ENCODE measurements at places on chromosomes 12 and 14. TPM values are rescaled to one million over a fixed set of nuclear protein-coding genes. Genes with fewer than 3 reads are reported as not detected.

DNA sequence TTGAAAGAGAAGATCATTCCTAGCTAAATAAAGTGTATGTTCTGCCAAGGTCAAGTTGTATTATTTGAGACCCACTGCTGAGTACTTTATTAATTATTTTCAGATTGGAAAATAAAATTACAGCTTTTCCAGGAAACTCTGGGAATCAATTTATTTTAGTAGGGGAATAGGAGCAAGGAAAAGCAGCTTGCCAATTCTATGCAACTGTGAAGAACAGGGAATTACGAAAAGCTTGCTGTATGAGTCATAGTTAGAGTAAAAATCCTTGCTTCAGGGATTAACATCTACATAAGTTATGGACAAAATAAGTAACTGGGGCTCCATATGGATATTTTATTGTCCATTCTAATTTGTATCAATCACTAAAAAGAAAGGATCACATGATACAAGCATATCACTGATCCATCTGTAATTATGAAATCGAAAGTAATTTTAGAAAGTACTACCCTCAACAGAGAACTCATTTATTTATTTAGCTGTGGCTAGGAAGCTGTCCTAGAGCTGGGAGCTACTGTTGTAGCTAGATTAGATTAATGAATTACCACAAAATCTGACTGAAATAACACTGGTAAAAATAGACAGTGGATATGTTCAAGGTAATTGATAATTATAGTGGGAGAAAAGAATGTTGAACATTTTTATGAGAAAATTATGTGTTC, 303.5 kb upstream of the NPAS3 start:
- no peaks in the 10 kb centered on the region for H3K4me1 ChIP-seq
- no peak overlapping the region for H3K4me3 ChIP-seq
- no peak for DNase-seq
- no peak overlapping the region for H3K27ac ChIP-seq
- no peaks in the 10 kb centered on the region for H3K36me3 ChIP-seq

DNA sequence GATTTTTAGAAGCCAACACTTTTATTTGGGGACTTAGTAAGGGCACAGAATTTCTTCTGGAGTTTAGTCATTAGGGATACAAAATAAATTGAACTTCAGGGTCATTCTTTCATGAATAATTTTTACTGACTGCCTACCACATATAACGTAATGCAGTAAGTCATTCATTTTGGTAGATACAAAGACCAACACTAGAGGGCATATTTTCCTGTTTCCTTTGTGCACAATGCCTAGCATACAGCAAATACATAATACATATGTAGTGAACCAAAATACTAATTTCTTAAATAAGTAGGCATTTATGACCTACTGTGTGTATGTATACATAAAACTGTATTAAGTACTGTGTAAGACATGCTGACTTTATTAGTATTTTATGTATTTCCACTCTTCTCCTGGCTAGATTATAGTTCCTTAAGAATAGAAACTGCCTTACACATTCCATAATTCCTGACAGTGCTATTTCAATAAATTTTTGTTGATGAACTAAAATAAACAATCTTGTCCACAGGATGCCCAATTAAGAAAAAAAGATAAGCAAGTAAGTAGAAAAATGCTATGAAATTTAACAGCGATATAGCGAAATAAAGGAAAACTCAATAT, 47.9 kb downstream of the PPP1R12A start:
- no peak overlapping the region for H3K4me3 ChIP-seq
- no peak for DNase-seq
- H3K27ac ChIP-seq, result no peak overlapping the region
- no peaks in the 10 kb centered on the region for H3K36me3 ChIP-seq

- H3K4me1 ChIP-seq, result no peaks in the 10 kb centered on the region
- no peak overlapping the region for H3K4me3 ChIP-seq
- no peak for DNase-seq
These were observed 211.9 kb downstream of the APAF1 start for GRCh38 chr12:98856897-98857540.

GRCh38 chr12:90938451-90938850, 16.5 kb downstream of the CCER1 start:
- no peaks in the 10 kb centered on the region for H3K36me3 ChIP-seq
- no peaks in the 10 kb centered on the region for H3K4me1 ChIP-seq
- H3K27ac ChIP-seq, result no peak overlapping the region

DNA sequence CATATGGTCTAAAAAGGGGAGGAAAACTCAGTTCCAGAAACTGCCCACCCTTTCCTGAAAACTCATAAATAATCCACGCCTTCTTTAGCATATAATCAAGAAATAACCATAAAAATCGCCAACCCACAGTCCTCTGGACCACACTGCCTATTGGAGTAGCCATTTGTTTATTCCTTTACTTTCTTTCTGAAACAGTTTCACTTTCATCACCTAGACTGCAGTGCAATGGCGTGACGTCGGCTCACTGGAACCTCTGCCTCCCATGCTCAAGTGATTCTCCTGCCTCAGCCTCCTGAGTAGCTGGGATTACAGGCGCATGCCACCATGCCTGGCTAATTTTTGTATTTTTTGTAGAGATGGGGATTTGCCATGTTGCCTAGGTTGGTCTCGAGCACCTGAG, 44.2 kb downstream of the CLMN start:
- DNase-seq, result no peak
- H3K36me3 ChIP-seq, result no peaks in the 10 kb centered on the region
- H3K4me1 ChIP-seq, result no peaks in the 10 kb centered on the region
- no peaks in the 10 kb centered on the region for H3K27me3 ChIP-seq

DNA sequence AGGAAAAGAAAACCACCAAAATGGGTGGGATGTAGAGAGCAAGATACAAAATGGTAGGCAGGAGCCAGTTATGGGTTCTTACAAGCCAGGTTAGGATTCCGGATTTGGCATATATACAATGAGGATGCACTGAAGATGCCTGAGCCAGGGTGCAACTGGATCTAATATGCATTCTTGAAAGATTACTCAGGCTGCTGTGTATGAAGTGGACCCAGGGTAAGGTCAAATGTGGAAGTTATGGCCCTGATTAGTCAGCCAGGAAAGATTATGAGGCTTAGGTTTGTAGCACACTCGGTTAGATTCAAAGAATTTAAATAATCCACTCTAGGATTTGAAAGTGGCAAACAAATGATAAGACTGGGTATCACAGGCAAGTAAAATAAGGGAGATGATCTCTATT, 1750.7 kb upstream of the FLRT2 start:
- no peak overlapping the region for H3K4me3 ChIP-seq
- DNase-seq, result no peak
- H3K4me1 ChIP-seq, result no peaks in the 10 kb centered on the region
- no peaks in the 10 kb centered on the region for H3K27me3 ChIP-seq

- H3K36me3 ChIP-seq, result no peaks in the 10 kb centered on the region
- H3K4me1 ChIP-seq, result peaks cover 26% of the 10 kb centered on the region
- no peak overlapping the region for H3K4me3 ChIP-seq
- no peak for DNase-seq
These were observed 15.4 kb downstream of the PLEKHG3 start for GRCh38 chr14:64719601-64720000.

- no peaks in the 10 kb centered on the region for H3K27me3 ChIP-seq
- peaks cover 21% of the 10 kb centered on the region for H3K4me1 ChIP-seq
- peak overlapping the region; percentile 75 for H3K27ac ChIP-seq
- H3K36me3 ChIP-seq, result no peaks in the 10 kb centered on the region
- no peak for DNase-seq
- H3K4me3 ChIP-seq, result no peak overlapping the region
These were observed 25.3 kb downstream of the PPFIBP1 start for GRCh38 chr12:27549236-27549800.

- DNase-seq, result no peak
- H3K36me3 ChIP-seq, result no peaks in the 10 kb centered on the region
- H3K27ac ChIP-seq, result no peak overlapping the region
- no peaks in the 10 kb centered on the region for H3K27me3 ChIP-seq
These were observed 3.5 kb upstream of the CNIH1 start for GRCh38 chr14:54444681-54445080.

DNA sequence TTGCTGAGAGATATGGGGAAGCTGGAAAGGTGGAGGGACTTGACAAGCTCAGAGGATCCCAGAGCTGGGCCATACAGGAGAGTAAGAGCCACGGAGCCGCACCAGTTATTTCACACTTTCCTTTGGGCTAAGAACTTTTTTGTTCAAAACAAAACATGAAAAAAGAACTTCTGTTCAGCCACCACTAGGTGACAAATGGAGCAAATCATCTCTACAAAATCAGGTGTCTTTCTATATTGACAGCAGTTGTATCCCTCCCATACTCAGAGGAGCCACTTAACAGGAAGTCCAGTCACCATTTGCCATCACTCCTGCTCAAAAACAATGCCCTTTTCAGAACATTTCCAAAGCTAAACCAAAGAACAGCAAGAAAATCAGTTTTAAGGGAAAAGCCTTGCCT, 70.3 kb upstream of the DBX2 start:
- no peaks in the 10 kb centered on the region for H3K27me3 ChIP-seq
- DNase-seq, result no peak
- H3K27ac ChIP-seq, result no peak overlapping the region

ST8SIA1 gene
- polyA plus RNA-seq, result 10.4 TPM

TEP1 gene
- 10.3 TPM for polyA plus RNA-seq

Measured in aorta (tissue), 5 donors.